A549 treated with Mapracorat at 1 μM for 4 hours (cell line): ENCODE measurements at places on chromosomes 5 and 9. TPM values are rescaled to one million over a fixed set of nuclear protein-coding genes. Genes with fewer than 3 reads are reported as not detected.

ITGA2 gene
- total RNA-seq = 10.4 to 15.2 TPM (median 13.6 TPM) in 5 replicates

PBX3 gene
- 10.2 to 14.5 TPM (median 11.2 TPM) in 5 replicates for total RNA-seq

PHF2 gene
- total RNA-seq = 13.8 to 16.9 TPM (median 16.2 TPM) in 5 replicates

IL13 gene
- total RNA-seq = 0.11 to 0.14 TPM in 2 of 5 replicates, not detected in the others

IL5 gene
- total RNA-seq = not detected in 5 replicates

MLANA gene
- not detected in 5 replicates for total RNA-seq

GHR gene
- total RNA-seq = 0.03 to 0.07 TPM (median 0.06 TPM) in 3 of 5 replicates, not detected in the others

F12 gene
- total RNA-seq = 14.4 to 25.7 TPM (median 24.1 TPM) in 5 replicates

NR4A3 gene
- 1.7 to 2.9 TPM (median 2.0 TPM) in 5 replicates for total RNA-seq

TAF11L10 gene
- not detected in 5 replicates for total RNA-seq

GRXCR2 gene
- not detected in 5 replicates for total RNA-seq

FAF2 gene
- 44.1 to 51.2 TPM (median 46.5 TPM) in 5 replicates for total RNA-seq

ALDH1A1 gene
- 4,422 to 5,926 TPM (median 5,467 TPM) in 5 replicates for total RNA-seq

PCDHA1 gene
- total RNA-seq = 0.06 to 0.23 TPM (median 0.14 TPM) in 5 replicates

FGF1 gene
- total RNA-seq = 0.16 to 0.95 TPM (median 0.25 TPM) in 5 replicates

PTAR1 gene
- total RNA-seq = 10.4 to 16.9 TPM (median 15.5 TPM) in 5 replicates

ANKRD31 gene
- 0.02 to 0.07 TPM (median 0.05 TPM) in 4 of 5 replicates, not detected in the other for total RNA-seq

FCN1 gene
- not detected in 5 replicates for total RNA-seq

EPB41L4B gene
- 16.8 to 18.8 TPM (median 17.8 TPM) in 5 replicates for total RNA-seq

ACSL6 gene
- total RNA-seq = 0.06 to 0.07 TPM in 2 of 5 replicates, not detected in the others
